NCI-H69 (cell line): ENCODE measurements at places on chromosomes 2 and 18.

DNA sequence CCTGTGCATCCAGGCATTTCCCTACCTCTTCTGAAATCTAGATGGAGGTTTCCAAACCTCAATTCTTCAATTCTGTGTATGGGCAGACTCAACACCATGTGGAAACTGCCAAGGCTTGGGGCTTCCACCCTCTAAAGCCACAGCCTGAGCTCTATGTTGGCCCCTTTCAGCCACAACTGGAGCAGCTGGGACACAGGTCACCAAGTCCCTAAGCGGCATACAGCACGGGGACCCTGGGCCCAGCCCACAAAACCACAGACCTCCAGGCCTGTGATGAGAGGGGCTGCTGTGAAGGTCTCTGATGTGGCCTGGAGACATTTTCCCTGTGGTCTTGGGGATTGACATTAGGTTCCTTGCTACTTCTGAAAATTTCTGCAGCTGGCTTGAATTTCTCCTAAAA, 255.4 kb downstream of the TDRD15 start:
- no peak for DNase-seq

- DNase-seq, result no peak
Measured at GRCh38 chr2:237315170-237315828, 98.7 kb downstream of the COL6A3 start.

GRCh38 chr2:217339753-217340152, 479.9 kb upstream of the TNP1 start:
- no peak for DNase-seq

GRCh38 chr2:168734199-168734760, 68.2 kb upstream of the NOSTRIN start:
- no peak for DNase-seq

GRCh38 chr2:127408807-127409099, 9.5 kb upstream of the PROC start:
- DNase-seq, result no peak
